ENCODE measurements at places on chromosomes 1 and 21. TPM values are rescaled to one million over a fixed set of nuclear protein-coding genes. Genes with fewer than 3 reads are reported as not detected.

The TNNI3K gene
- total RNA-seq, result 1.9 TPM

The SETDB1 gene
- 79.5 TPM for total RNA-seq

The TEKT2 gene
- total RNA-seq, result 2.7 TPM

The SIK1 gene
- total RNA-seq, result 0.65 TPM

The SLC44A5 gene
- total RNA-seq, result 25.3 TPM

All from neural progenitor cell (in vitro differentiated cells).